GM12878 (cell line): ENCODE measurements at places on chromosomes 2 and 18.

GRCh38 chr2:230930928-230931555, 6.0 kb upstream of the GPR55 start:
- no peak for DNase-seq

DNA sequence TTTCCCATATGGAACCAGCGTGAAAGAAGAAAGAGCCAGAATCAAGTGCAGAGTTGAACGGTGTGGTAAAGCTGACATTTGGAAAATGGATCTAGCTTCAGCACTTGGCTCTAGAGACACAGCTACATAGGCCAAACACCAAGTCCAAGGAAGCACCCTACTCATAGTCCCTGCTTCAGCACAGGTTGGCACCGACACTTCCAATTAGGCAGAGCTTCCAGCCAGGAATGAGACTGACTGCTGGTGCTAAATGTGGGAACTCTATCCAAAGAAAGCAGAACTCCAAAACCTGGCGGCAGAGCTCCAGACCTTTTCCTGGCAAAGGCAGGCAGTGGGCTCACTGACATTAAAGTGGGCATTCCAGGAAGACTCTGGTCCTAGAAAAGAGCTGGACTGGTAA, 125.4 kb upstream of the CTNNA2 start:
- DNase-seq = no peak

DNA sequence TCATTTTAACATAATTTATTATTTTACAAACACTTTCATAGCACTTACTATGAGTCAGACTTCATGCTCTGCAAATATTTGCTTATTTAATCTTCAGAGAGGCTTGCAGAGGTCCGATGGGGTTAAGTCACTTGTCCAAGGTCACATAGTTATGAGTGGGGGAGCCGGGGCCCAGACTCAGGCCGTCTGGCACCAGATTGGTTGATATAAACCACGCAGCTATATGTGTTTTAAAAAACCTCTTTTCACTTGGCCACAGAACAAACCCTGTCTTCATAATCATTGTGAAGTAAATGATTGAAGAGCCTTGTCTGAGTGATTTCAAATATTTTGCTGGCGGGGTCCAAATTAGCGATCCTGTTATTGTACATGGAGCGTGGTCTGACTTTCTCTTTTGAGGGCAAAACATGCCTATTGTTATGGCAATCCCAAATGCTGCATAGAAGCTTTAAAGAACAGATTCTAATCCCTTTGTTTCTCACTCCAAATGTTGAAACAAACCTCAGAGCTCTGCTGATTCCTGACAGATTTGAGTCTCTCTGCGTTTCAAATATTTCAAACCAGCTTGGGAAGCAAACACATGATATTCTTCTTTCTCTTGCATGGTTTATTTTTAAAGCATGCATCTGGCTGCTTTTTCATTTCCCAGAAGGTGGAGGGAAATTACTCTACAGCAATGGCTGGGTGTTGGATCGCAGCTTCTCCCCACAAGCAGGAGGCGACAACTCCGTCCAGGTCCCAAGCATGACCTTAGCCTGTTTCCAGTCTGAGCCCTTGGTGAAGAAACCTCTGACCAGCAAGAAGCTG, 142.4 kb downstream of the DDX1 start:
- no peak for DNase-seq

DNA sequence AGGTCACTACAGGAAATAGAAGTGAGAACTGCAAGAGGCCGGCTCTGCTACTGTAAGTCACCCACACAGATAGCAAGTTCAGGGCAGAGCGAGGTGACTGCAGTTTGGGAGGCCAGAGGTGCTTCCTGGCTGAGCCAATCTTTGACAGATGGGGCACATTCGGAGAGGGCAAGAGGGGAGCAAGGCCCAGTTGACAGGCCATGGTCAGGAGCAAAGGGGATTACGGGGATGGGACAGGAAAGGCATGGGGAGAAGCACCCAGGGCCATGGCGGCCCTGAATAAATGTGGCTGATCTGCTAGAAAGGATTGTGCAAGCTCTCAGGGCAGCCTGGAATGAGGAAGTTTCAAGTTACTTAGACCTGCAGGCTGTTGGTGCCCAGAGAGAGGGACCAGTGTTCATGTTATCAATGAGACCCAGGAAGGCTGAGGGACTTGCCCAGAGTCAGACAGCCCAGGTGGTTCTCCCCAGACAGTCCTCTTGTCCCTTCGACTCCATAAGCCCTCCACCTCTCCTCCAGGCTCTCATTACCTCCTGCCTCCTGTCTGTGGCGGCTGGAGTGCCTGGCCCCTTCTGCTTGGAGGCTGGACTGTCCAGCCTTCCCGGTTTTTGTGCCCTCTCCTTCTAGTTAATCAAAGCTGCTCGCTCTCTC, 123.3 kb downstream of the CTIF start:
- DNase-seq = no peak

- no peak for DNase-seq
Observed at GRCh38 chr2:143528021-143528420, 398.8 kb downstream of the ARHGAP15 start.

- DNase-seq = no peak
Observed at GRCh38 chr2:73053316-73054114, 18.0 kb downstream of the SFXN5 start.

GRCh38 chr2:26634636-26635230, 6.4 kb downstream of the CIB4 start:
- no peak for DNase-seq

GRCh38 chr18:48580782-48581181, 42.0 kb downstream of the CTIF start:
- DNase-seq = no peak

- DNase-seq = no peak
Observed at GRCh38 chr2:75023666-75024455, 65.4 kb downstream of the POLE4 start.

DNA sequence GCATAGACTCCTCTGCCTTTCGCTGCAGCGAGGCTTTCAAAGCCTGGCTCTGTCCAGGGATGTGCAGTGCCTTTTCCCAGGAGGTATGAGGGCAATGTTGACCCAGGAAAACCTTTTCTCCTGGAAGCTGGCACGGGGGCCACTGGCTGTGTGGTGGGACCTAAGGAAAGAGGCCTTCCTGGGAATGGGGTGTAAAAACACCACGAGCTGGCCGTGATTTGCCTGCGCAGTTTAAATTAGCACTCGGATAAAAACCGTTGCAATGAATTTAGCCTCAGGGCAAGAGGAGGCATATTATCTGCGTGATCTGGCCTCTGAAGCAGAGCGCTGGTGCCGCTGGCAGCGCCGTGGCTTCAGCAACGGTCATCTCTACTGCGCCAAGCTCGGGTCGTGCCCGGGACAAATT, 3.0 kb downstream of the OSR1 start:
- no peak for DNase-seq

DNA sequence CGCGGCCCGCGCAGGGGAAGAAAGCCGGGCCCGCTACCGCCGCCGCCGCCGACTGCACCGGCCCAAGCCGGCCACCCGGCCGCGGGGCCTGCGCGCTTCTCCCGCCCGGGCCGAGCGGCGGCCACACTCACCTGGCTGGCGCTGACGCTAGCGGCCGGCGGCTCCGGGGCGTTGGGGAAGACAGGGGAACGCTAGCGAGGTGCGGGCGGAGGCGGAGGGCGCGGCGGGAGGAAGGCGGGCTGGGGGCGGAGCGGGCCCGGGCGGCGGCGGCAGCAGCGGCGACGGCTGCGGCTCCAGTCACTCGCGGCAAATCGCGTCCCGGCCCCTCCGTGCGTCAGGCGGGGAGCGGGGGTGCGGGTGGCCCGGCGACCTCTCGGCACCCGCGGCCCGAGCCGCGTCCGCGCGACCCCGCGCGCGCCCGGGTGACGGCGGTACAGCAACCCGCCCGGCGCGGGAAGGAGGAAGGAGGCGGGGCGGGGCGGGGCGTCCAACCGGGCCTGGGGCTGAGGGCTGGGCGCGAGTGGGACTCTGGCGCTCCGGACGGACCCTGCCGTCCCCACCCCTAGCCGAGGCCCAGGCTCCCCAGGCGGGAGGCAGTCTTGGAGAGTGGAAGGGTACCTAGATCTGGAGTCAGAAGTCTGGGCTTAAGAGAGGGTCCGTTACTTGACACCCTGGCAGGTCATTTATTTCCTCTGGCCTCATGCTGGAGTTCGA, at the start of gene SESTD1:
SESTD1 (minus strand) TSS at position 465 of the 714 bp plus-strand sequence. CDS start 72,991 bp downstream, outside the sequence.
- no peak for DNase-seq
